Hindlimb muscle (tissue), 1 donor: ENCODE measurements at places on chromosomes 6 and 20.

- no peak for DNase-seq
These were observed 107.6 kb upstream of the KHDRBS2 start for GRCh38 chr6:62393608-62394007.

- no peak for DNase-seq
These were observed 51.7 kb upstream of the CLDN20 start for GRCh38 chr6:155212106-155212505.

GRCh38 chr20:13661070-13661685 is 22.4 kb upstream of the TASP1 start:
- peak; percentile 81 for DNase-seq

- no peak for DNase-seq
These were observed 1.4 kb downstream of the FBXL4 start for GRCh38 chr6:98946266-98946878.

- no peak for DNase-seq
These were observed 92.2 kb upstream of the RSPO3 start for GRCh38 chr6:127026247-127026646.

- DNase-seq: no peak
These were observed 39.3 kb upstream of the LOC128125822 start for GRCh38 chr6:63533026-63533425.

- DNase-seq: no peak
These were observed 7.9 kb upstream of the SLC2A10 start for GRCh38 chr20:46701556-46701955.

- no peak for DNase-seq
These were observed 152.0 kb upstream of the PTPN1 start for GRCh38 chr20:50358166-50358565.

DNA sequence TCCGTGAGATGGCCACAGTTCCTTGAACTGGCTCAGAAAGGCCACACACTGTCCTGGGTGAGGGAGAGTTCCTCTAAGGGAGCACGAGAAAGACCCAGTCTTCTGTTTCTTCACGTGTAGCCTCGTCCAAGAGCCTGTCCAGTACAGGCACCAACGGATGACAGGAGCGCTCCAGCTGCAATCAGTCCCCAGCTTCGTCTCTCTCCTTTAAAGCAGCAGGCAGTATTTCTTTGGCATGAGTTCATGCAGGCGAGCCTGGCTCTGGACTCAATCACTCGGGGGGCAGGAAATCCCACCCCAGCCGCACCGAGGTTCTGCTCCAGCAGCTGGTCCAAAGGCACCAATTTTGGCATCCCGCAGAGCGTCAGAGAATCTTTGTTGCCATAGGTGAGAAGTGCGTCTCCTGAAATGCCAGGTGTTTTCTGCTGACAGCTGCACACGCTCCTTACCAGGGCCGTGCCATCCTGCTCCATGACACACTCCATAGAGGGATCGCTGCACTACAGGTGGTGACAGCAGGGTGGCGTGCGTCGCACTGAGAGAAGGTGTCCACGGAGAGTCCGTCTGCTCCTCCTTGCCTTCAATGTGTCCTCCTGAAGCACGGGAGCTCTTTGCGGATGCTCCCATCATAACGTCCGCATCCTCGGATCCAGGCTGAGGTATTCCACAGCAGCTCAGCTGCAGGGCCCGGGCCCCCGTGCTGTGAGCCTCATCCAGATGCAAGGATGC is 59.6 kb upstream of the AFDN start:
- no peak for DNase-seq

DNA sequence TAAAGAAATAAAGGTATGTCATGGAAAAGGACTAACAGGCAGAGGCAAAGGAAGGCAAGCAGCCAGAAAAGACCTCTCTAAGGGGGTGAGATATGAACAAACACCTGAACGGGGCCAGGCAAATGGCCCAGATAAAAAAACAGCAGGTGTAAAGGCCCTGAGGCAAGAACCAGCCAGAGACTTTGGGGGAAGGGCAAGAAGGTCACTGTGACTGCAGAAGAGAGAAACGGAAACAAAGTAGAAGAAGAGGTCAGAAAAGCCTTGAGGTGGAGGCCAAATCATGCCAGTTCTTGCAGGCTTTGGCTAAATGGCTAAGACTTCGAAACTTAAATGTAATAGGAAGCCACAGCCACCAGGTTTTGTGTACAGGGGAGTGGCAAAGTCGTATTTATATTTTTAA is 30.8 kb downstream of the KIF16B start:
- no peak for DNase-seq

- DNase-seq: no peak
These were observed 151.9 kb upstream of the SLC22A16 start for GRCh38 chr6:110628330-110628729.

GRCh38 chr20:62219992-62220665 is at the start of gene HRH3:
Gene HRH3, minus strand, starts transcription at chr20:62220278. Its CDS starts 308 bp downstream, at chr20:62219970.
- peak; percentile 54 for DNase-seq

GRCh38 chr6:28638787-28639430 is 113.2 kb downstream of the GPX5 start:
- DNase-seq: no peak

- DNase-seq: no peak
These were observed 157.6 kb downstream of the HDGFL1 start for GRCh38 chr6:22726966-22727365.

DNA sequence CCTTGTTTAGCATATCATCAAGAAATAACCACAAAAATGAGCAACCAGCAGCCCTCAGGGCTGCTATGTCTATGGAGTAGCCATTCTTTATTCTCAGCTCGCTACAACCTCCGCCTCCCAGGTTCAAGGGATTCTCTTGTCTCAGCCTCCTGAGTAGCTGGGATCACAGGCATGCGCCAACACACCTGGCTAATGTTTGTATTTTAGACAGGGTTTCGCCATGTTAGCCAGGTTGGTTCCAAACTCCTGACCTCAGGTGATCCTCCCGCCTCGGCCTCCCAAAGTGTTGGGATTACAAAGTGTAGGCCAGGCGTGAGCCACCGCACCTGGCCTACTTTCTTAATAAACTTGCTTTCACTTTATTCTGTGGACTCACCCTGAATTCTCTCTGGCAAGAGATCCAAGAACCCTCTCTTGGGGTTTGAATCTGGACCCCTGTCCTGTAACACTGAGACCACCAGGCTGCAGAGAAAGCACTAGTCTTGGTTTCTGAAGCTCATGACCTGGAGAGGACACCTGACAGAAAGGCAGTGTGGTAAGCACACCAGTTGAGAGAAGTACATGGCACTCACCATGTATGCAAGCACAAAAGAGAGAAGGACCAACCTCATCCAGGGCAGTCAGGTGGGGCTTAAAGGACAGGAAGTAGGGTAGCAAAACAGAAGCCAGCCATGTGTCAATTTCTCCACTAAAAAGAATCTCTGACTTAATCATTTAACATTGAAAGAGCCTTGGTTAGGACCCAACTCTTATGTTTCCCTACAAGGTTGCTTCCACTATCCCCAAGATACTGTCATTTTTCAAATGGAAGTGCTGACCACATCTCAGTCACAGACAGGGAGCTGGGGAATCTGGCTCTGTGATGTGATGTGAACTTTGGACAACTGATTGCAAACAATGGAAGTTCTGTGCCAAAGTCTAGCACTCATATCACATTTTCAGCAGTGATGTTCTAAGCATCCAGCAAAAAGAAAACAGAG is 97.4 kb upstream of the DST start:
- DNase-seq: no peak

- no peak for DNase-seq
These were observed 42.1 kb upstream of the CDH22 start for GRCh38 chr20:46350201-46350985.

- DNase-seq: no peak
These were observed 712.5 kb upstream of the NRSN1 start for GRCh38 chr6:23413327-23414050.

GRCh38 chr6:35046862-35047261 is 94.3 kb downstream of the TCP11 start:
- DNase-seq: no peak

DNA sequence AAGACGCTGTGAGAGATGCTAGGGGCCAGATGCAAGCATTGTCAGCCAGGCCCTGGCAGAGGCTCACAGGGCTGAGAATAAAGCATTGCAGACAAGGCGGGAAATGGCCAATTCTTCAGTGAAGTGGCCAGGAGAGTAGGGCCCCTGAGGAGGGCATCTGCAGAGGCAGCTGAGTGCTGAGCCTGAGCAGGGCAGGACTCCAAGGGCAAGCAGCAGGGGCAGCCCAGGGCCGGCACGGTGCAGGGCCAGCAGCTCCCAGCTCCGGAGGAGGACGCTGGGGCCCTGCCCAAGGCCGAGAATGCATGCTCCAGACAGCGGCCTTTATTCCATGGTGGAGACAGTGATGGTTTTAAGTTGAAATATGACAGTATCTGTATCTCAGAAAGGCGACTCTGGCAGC is 305.5 kb downstream of the FOXC1 start:
- DNase-seq: no peak

- DNase-seq: peak; percentile 12
These were observed 136.0 kb downstream of the PACRG start for GRCh38 chr6:162863821-162864220.

DNA sequence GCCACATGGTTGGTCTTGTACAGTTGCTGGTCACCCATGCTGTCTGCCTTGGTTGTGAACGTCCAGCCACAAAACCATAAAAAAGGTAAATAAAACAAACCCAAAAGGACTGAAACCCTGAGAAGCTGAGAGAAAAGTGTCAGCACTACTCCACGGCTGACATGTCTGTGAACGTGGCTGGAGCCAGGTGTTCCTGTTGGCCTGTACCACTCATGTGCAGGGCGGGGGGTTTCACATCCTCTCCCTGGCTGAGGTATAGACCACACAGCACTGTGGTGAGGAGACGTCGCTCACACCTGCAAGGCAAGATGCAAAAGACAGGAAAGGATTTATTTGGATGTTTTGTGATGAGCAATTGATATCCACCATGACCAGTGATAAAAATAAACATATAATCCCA is 51.9 kb upstream of the MRPS10 start:
- DNase-seq: no peak

DNA sequence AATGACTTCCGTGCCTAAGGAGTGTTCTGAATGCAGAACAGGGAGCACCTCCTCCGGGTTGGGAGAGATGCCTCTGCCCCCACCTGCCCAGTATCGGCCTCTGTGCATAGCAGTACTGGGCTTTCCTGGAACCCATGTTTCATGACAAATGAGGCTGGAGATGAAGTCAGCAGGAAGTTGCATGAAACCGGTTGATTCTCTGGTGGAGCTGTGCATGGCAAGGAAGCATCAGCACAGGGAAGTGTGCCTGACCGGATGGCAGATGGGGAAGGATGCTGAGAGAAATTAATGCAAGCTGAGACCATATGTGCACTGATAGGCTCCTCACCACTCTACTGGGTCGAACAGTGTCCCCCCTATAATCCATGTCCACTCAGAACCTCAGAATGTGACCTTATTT is 155.5 kb downstream of the CDH26 start:
- DNase-seq: no peak

- DNase-seq: no peak
These were observed 284.2 kb downstream of the BTBD9 start for GRCh38 chr6:38355519-38355918.

DNA sequence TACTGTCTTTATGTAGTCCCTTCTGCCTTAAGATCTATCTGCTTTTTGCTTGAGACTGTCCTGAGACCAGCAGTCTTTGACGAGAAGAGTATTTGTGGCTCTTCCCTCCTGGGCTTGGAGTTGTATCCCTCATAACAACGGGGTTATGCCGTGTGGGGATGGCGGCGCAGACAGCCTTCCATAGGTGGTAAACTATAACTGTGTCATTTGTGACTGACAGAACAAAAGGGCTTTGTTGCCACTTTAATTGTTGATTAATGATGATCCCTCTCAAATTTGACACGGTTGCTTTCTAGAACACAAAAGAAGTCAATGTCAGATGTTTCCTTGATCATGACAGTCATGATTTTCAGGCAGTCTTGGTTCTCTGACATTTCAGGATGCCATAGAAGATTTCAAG is 196.6 kb downstream of the JARID2 start:
- no peak for DNase-seq

DNA sequence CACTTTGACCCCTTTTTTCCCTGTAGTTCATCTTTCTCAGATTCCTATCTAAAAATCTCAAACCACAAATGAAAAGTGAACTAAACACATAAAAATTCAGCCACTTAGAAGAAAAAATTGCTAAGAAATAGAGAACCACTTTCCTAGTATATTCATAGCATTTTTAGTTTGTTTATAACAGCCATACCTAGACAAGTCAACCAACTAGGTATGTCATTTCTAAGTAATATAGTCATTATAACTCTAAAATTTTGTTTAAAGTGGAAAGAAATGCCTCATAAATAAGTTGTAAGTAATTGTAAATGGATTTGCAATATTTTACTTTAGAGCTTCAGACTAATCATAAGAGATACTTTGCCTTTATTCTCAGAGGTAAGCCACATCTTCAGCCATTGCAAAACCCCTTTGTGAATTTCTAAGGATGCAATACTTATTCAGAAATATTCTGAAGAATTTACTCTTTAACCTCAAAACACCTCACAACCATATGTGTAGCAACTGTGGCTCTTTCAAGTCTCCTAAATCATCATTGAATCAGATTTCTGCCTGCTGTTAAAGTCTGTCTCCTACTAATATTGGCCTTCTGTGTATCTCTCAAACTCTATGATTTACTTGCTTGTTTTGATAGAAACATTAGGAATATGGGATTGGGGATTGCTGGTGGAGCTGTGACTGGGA is 6.9 kb upstream of the SUMO4 start:
- no peak for DNase-seq
